Stimulated activated CD4-positive, alpha-beta T cell treated with anti-CD3 and anti-CD28 coated beads, TNF-alpha, amount 100 ng/mL, for 1 hour (primary cell): ENCODE measurements at places on chromosomes 6 and 20.

GRCh38 chr20:53941680-53942471, 128.5 kb downstream of the BCAS1 start:
- no peak for DNase-seq

DNA sequence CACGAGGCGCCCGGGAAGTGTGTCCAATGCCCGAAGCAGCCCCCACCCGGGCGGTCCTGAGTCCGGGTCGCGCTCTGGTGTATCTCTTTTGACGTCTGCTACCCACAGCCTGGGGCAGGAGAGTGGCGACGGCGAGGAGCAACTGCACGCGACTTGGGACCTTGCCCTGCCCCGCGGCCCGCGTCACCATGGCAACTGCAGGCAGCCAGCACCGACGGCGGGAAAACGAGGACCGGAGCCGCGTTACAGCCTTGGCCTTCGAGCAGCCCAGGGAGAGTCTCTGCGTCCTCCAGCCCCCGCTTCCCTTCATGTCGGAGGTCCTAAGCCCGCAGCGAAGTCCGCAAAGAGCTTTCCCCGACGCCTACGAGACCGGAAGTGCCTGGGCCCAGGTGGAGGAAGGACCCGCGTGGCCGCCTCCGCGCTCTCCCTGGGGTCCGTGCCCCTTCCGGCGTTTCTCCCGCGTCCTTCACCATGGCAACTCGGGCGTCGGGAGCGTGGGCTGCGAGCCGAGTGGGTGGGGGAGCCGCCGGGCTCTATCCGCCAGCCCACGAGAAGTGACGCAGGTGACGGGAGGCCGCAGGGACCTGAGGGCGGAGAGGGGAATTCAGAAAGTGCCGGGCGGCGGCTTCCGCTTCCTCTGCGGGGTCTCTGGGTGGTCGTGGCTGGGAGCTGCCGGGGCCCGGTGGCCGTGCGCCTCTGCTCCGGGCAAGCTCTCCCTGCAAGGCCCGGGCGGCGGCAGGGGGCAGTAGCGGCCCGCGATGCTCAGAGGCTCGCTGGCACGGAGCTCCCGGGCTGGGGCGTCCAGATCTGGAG, 88.6 kb upstream of the TGM3 start:
- peak; percentile 66 for DNase-seq

DNA sequence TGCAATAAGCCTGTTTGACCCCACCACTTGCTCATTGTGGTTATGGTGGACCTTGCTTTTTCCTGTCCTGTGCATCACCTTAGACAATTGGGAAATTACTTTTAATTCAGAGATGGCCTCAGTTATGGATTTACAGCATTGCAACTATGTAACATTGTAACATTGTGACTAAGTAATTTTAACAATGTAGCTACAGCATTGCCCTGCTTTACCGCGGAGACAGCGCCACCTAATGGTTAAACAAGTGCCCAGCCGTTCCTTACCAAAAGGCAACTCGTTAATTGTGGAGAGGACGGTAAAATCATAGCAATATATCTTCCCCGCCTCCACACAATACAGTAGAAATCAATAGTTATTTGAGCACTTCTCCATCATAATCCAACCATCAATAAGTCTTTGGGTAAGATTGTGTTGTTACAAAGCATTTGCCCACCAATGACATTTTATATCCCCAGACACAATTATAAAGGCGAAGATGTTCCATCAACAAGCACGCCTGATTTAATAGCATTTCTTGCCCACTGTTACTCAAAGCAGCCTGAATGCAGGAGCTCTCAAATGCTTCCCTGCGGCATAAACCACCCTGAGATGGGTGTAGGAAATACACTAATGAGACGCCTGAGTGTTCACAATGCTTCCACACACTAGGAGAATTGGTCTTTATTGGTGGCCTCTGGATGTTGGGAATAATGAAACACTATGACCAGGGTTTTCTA, 93.7 kb downstream of the PROKR2 start:
- peak; percentile 11 for DNase-seq

GRCh38 chr6:100175814-100176310, 181.8 kb upstream of the MCHR2 start:
- no peak for DNase-seq

DNA sequence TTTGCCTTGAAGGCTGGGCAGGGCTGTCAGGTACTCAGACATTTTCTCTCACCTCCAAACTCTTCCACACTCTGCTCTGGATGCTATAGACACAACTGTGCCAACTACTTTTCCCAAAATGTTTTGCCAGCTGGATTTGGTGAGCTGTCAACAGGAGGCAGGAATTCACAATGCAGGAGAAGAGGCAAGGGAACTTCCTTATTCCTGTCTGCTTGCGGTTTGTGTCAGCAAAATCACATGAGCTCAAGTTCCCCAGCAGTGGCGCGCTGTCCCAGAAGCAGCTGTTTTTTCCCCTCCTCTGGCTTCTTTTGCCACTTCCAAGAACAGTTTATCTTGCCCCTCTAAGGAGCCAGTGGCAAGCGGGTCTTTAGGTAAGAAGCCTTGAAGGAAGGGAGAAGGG, 608.2 kb downstream of the PRKN start:
- no peak for DNase-seq
